ENCODE measurements at places on chromosomes 5 and 9.

DNA sequence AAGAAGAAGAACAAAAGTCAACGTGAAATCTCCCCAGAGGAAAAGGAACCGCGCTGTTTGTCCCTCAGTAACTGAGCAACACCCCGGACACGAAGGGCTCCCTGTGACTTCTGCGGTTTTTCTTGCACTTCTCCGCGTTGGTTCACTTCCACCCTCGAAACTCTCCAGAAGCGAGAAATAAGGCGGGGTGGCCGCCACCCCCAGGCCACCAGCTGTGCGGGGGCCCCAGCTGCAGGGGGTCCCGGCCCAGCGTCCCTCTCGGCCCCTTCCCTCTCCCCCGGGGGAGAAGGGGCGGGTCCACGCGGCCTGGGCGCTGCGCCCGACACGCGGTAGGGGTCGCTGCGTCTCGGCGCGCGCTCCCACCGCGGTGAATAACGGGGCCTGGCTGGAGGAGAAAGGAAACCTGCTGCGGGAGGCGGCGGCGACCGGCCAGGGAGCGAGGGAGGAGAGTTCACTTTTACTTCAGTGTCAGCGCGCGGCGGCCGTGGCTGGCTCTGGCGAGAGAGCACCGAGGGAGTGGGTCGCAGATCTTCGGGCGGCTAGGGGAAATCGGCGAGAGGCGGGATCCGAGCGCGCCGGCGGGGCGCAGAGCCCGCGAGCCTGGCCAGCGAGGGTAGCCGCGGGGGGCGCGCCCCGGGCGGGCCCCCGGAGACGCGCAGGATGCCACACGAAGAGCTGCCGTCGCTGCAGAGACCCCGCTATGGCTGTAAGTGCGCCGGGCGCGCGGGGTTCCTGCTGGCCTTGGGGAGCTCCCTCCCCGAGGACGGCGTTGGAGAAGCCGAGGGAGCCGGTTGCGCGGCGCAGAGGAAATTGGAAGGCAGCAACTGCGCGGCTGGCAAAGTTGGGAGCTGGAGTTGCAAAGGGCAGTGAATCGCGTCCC is at the start of gene IQGAP2:
Gene IQGAP2 (plus strand): TSS at position 400 of the 880 bp plus-strand sequence. CDS start 261 bp downstream, at position 661.
- peak; percentile 65 for DNase-seq

DNA sequence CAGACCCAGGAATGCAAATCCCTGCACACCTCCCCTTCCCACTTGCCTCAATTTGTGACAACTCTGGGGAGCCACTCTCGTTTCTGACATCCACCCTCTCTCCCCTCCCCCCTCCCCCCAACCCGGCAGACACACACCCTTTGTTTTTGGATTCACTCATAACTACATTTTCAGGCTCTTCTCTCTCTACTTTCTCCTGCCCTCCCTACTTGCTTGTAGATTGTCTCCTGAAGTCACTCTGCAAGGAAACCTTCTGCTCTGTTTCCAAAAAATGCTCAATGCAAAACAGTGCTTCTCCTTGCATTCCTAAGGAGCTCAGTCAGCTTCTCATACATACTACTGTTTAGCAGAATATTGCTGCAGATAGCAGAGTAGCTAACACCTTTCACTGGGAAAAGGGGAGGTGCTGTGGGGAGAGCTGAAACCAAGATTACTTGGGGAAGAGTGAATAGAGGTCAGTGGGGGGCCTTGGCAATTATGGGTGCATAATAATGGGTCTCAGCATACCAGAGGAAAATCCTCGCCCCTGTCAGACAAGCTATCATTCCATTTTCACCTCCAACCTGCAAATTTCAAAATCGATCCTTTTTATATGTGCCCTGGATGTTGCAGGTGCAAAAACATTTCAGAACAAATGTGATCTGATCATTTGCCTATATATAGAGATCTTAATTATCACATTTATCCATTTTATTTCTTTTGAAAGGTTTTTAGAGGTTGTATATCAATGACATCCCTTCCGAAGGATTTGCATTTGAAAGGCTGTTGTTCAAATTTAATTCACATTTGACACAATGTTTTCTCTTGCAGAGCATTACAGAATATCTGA is 1860.7 kb upstream of the WWC1 start:
- no peak for DNase-seq

- no peak for DNase-seq
Observed at GRCh38 chr5:58918021-58918729, 335.3 kb downstream of the RAB3C start.

- DNase-seq, result no peak
Observed at GRCh38 chr5:151497391-151498002, 50.1 kb downstream of the SLC36A1 start.

GRCh38 chr5:83450967-83451248 is 20.6 kb upstream of the VCAN start:
- no peak for DNase-seq

DNA sequence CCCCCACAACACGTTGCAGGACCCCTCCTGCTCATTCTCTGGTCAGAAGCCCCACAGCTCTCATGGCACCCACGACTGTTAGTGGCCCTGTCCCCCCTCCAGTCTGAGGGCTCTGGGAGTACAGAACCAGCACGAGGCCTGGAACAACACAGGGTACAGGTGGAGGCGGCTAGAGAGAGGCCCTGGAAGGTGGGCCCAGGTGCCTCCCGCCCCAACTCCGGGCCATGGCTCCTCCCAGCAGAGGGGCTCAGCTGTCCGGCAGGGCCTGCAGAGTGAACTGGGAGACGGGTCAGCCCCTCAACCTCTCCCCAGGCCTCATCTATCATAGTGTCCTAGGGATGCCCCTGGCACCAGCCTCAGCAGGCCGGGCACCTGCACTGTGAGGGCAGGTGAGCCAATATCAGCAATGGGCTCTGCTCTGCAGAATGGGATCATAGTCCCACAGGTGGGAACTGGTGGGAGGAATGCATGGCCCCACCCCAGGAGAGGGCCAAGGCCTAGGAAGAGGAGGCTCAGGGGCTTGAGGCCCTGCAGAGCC is 58.6 kb downstream of the BARX1 start:
- no peak for DNase-seq

- DNase-seq, result no peak
Observed at GRCh38 chr5:96214442-96215197, 218.4 kb downstream of the PCSK1 start.

DNA sequence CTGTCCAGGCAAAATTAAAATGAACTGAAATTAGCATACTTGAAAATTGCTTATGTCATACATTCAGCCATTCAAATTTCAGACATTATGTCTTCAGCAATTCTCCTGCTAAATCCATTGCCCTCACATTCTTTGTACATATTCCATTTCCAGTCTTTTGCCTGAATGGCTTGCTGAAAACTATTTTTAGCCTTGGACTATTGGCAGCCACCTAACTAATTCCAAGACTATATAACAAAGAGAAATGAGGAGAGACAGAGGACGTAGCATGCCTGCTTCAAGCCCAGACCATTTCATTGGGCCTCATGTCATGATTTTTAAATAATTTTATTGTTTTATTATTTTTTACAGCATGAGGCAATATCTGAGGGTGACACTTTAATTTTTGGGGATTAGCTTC is 100.3 kb downstream of the MRPS30 start:
- no peak for DNase-seq

Measured in stimulated activated CD4-positive, alpha-beta T cell treated with anti-CD3 and anti-CD28 coated beads, Interleukin-12 subunit alpha, Interleukin-12 subunit beta, amount 100 ng/mL, for 24 hours (primary cell).